Psoas muscle (tissue), 8 donors: ENCODE measurements at places on chromosomes 11 and 22. TPM values are rescaled to one million over a fixed set of nuclear protein-coding genes. Genes with fewer than 3 reads are reported as not detected.

LRRC32 gene
- 26.1 TPM for total RNA-seq

HEPHL1 gene
- total RNA-seq = not detected

MMP11 gene
- 1.3 TPM for total RNA-seq

OR2D2 gene
- not detected for total RNA-seq

SOX10 gene
- total RNA-seq = not detected

SLC5A12 gene
- not detected for total RNA-seq

INCENP gene
- total RNA-seq = 13.5 TPM

RFPL2 gene
- total RNA-seq = not detected

DNA sequence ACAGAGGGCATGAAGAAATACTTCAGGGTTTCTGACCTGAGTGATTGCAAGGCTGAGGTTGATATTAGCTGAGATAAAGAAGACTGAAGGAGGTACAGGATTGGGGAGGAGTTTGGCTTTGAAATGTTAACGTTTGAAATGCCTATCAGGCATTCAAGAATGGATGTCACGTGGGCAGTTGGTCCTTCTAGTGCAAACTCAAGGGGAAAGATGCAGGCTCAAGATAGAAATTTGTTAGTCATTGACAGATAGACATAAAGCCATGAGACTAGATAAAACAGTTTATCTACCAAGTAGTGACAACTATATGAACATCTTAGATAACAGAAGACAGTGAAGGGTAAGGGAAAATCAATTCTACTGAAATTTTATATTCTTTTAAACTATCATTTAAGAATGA lies 23.1 kb downstream of the TTC17 start:
- no peak for DNase-seq

DNA sequence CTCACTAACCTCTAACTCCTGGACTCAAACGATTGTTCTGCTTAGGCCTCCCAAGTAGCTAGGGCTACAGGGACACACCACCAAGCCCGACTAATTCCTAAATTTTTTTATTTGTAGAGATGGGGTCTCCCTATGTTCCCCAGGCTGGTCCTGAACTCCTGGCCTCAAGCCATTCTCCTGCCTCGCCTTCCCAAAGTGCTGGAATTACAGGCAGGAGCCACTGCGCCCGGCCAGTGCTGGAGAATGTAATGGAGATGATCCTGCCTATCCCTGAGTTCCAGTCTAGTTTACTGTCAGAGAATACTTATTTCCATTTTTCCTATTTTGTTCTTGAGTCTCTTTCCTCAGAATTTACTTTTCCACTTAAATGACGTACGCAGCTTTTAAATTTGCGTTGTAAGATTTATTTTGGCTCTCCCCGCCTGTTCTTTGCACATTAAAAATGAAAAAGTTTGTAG lies at the start of gene CHEK1:
CHEK1 (plus strand) TSS at position 408 of the 458 bp plus-strand sequence. CDS start 1,606 bp downstream, outside the sequence.
- DNase-seq = peak; percentile 47

DNA sequence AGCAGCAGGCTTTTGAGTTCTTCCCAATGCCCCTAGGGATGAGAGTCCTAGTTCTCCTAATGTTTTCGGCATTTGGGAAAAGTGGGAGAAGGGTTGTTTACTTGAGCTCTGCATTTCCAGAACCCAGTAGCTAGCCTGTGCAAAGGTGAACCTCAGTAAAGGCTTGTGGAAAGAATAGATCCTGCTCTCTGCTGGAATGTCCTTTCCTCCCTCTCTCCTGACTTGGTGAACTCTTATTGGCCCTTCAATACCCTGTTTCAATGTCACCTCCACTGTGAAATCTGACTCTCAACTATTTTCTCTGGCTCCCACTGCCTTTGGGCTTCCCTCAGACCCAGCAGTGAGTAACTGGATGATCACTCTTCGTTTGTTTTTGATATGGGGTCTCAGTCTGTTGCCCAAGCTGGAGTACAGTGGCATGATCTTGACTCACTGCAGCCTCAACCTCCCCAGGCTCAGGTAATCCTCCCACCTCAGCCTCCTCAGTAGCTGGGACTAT lies 2.4 kb upstream of the UVRAG start:
- no peak for DNase-seq

GRCh38 chr11:19817265-19817851 lies 104.7 kb downstream of the NAV2 start:
- DNase-seq = no peak

- DNase-seq = peak; percentile 55
Measured at GRCh38 chr11:86632499-86633269, 39.7 kb downstream of the ME3 start.

- DNase-seq = no peak
Measured at GRCh38 chr22:37701141-37701786, 4.4 kb downstream of the TRIOBP start.

GRCh38 chr11:15672825-15673224 lies 558.1 kb downstream of the INSC start:
- DNase-seq = no peak

DNA sequence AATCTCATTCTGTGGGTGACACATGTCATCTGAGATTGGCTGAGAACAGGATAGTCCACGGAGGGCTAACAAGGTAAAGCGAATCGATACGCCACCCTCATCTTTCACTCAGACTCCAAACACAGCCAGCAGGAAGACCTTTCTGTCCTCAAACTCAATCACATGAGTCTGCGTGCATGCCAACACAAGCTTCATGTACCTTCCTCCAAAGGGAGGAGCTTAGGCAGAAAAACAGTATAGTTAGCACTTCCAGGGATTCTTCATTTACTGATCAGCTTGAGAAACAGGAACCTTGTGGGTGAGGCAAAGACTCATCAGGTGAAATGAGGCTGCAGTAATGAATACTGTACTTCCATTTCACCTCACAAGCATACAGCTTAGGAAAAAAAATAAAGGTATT lies 767.1 kb upstream of the API5 start:
- DNase-seq = no peak

- DNase-seq = no peak
Measured at GRCh38 chr11:5289696-5290095, 12.1 kb downstream of the OR51B4 start.

GRCh38 chr11:71172680-71173079 lies 79.7 kb downstream of the SHANK2 start:
- DNase-seq = no peak

DNA sequence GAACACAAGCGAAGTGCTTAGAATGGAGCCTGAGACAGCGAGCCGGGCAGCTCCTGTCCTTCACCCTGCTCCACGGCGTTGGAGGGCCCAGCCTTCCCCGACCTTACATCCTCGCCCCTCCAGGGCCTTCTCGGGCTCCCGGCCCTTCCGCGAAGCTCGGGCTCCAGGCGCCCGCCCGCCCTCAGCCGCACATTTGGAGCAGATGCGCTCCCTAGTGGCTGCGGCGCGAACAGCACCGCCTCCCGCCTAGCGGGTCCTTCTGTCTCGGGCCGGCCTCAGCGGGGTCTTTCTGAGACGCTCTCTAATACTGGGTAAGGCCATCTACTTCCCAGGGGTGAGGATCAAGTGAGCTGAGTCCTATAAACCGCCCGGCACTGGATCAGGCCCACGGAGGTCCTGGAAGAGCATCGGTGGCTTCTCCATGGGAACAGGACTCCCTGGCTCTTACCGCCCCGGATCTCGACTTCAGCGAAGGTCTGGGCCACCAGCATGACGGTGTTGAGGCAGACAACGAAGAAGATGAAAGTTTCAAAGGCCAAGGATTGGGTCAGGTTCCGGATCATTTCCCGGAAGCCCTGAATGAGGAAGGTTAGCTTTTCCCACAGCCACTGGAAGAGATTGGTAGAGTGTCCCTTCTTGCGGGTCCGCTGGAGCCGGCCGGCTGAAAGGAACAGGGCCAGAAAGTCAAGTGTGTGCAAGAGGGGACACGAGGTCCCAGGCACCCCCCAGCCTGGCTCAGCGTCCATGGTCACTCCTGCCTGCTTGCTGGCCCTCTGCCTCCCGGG lies 3.7 kb downstream of the CATSPER1 start:
- peak; percentile 81 for DNase-seq

DNA sequence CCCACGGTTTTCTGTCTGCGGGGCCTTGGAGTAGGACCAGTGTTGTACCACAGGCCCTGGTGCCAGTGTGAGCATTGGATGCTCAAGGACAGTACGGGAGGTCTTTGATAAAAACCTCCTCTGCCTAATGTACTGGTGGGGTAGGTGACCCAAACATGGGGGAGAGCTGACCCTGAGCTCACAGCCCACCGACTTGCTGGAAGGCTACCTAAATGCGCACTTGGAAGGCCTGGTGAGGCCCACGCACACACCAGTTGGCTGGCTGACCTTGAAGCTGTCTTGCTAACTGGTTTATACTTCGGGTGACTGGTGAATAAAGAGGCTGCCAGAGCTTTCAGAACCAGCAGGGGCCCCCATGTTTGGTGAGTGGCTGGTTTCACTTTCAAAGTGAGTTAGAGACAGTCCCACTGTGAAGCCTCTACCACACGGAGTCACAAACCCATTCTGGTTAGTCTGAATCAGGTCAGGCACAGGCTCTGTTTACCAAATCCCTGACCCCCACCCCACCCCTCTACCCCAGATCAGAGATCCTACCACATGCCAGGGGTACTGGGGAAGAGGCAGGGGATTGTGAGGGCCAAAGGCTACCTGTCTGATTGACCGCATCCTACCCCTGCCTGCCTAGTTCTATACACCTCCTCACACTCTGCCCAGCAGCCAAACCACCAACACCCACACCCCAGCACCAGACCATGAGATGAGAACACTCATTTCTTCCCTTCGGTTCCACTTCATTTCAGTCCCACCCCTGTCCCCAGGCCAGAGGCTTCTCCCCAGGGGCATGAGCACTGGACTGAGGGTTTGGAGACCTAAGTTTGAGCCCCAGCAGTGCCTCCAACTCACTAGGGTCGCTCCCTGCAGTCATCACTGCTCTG lies 12.7 kb upstream of the IL2RB start:
- peak; percentile 34 for DNase-seq

GRCh38 chr11:111308140-111308539 lies 9.8 kb downstream of the POU2AF3 start:
- DNase-seq = no peak

GRCh38 chr11:105052487-105052886 lies 7.4 kb upstream of the CARD16 start:
- DNase-seq = no peak

- DNase-seq = peak; percentile 67
Measured at GRCh38 chr11:762421-763072, 14.7 kb downstream of the GATD1 start.

DNA sequence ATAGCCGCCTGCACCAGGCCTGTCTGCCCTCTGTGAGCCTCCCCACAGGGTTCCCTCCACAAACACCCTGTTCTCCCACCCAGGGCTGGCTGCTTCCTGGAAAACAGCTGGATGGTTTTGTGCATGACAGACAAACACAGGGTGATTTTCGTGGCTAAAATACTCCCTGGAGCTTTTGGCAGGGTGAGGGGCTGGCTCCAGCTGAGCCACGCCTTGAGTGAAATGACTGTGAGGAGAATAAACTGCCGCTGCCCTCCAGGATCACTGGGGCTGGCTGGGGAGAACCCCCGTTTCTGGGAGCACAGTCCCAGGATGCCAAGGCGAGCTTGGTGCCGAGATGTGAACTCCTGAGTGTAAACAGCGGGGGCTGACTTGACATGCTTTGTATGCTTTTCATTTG lies 20.3 kb upstream of the PPP6R3 start:
- no peak for DNase-seq

DNA sequence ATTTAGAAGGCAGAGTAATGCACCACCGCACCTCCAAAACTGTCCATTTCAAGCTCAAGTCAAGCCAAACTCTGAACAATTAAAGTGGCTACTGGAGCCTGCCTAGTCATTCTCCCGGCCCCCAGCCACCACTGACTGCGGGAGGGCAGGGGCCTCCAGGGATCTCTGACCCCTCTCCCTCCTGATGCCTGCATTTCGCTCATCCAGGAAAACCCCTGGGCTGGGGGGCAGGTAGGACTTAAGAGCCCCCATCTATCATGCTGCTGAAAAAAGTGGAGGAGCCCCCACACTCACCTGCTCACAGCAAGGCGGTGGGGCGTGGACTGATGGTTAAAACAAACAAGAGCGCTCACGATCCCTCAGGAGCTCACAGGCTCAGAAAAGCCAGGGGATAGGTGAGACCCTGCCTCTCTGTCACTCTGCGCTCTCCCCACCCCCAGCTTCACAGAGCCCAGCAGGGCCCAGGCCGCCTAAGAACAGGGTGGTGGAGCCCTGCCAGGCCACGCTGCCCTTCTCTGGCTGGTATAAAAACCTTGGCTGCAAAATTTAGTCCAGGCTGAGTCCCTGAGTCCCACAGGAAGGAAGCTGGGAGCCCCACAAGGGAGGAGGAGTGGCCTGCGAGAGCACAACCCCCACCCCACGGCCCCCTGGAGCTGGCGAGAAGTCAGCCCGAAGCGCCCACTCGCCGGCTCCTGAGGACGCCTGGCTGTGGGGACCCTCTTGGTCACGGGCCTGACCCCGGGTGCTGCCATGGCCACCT lies 21.0 kb upstream of the MOB2 start:
- DNase-seq = no peak

DNA sequence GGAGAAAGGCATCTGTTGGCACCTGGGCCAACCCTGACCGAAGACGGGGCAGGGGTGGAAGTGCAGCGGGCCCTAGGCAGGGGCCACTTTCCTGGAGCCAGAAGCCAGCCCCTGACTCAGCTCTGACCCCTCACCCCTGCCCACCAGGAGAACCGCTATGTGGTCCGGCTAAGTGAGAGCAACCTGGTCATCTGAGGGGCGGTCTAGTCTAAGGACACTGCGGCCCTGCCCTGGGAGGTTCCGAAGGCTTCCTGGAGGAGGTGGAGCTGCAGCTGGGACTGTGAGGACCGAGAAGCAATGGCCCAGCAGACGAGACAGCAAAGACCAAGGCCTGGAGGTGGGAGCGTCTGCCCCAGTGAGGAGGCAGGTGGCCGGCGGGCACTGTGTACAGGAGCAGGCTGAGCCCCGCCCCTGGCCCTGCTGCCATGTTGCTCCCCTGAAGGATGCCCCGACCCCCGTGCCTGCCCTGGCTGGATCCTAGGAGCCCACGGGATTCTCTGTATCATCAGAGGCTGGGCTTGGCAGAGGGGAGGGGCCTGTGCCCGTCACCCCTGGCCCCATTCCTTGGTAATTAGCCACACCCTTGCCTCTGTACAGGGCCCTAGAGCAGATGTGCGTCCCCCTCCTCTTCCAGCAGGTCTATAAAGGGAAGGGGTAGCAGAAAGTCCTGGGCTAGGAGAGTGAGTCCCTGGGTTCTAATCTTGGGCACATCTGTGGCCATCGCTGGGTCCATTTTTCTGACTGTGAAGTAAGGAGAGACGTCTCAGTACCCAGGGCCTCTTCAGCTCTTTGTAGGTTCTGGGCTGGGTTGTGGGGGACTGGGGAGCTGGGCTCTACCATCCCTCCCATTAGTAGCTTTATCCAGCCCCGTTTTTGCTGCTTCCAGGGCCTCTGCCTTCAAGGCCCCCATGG lies 19.4 kb downstream of the RELT start:
- no peak for DNase-seq

GRCh38 chr22:44730022-44730393 lies 22.4 kb upstream of the ARHGAP8 start:
- DNase-seq = peak; percentile 51

- no peak for DNase-seq
Measured at GRCh38 chr11:42085736-42086135, 626.3 kb upstream of the LRRC4C start.

DNA sequence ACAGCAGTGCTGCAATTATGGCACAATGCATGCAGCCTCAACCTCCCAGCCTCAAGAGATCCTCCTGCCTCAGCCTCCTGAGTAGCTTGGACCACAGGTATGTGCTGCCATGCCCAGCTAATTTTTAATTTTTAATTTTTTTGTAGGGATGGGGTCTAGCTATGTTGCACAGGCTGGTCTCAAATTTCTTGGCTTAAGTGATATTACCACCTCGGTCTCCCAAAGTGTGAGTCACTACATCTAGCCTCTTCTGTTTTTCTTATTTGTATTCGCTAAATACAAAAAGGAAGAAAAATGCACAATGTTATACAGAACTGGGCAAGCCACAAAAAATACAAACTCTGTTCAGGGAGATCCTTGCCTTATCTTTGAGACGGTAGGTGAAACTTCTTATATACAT lies 62.1 kb downstream of the DDI1 start:
- DNase-seq = no peak
